ENCODE measurements at places on chromosomes 12 and 14.

GRCh38 chr12:124036657-124037109 is 63.7 kb downstream of the ZNF664 start:
- DNase-seq: peak; percentile 11

GRCh38 chr12:22014041-22014782 is 31.8 kb upstream of the CMAS start:
- no peak for DNase-seq

DNA sequence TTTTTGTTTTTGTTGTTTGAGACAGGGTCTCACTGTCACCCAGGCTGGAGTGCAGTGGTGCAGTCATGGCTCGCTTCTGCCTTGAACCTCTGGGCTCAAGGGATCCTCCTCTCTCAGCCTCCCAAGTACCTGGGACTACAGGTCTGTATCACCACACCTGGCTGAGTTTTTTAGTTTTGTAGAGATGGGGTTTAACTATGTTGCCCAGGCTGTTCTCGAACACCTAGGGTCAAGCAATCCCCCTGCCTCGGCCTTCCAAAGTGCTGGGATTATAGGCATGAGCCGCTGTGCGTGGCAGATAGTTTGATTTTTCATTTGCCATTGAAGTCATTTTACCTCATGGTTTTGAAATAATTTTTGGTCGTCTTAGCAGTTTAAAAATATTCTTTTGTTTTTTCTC is 94.3 kb upstream of the EIF5 start:
- DNase-seq: no peak

- no peak for DNase-seq
Measured at GRCh38 chr12:10771132-10771733, 31.2 kb downstream of the TAS2R7 start.

DNA sequence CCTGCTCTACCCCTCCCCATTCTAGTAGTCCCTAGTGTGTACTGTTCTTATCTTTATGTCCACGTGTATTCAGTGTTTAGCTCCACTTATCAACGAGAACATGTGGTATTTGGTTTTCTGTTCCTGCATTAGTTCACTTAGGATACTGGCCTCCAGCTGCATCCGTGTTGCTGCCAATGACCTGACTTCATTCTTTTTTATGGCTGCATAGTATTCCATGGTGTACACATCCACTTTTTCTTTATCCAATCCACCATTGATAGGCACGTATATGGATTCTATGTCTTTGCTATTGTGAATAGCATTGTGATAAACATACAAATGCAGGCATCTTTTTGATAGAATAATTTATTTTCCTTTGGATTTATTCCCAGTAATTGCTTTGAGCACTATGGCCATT is 327.7 kb downstream of the DUSP6 start:
- DNase-seq: no peak

- DNase-seq: peak; percentile 62
Measured at GRCh38 chr14:70821584-70822529, 12.5 kb upstream of the MAP3K9 start.

DNA sequence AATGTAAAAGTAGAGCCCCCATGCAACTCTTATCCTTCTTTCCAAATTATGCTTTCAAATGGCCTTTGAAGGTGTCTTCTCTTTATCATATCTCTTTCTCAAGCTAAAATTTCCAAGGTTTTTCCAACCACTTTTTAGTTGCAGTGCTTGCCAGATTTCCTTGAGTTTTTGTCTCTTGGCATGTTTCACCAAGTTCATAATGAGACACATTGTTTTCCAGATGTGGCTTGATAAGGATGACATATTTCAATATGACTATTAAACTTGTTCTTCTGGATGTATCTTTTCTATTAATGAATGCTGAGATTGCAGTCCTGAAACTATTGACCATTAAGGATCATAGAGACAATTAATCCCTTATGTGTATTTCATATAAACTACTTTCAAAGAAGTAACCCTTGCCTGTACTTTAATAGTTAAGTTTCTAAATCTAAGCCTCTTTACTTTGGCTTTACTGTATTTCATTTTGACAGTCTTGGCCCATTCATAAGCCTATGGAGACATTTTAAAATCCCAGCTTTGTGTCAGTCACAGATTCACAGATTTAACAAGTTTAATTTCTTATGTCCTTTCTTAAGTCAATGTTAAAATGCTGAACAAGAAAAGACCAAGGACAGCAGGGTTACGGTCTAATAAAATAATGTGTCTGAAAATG is 151.5 kb downstream of the LRFN5 start:
- DNase-seq: no peak

DNA sequence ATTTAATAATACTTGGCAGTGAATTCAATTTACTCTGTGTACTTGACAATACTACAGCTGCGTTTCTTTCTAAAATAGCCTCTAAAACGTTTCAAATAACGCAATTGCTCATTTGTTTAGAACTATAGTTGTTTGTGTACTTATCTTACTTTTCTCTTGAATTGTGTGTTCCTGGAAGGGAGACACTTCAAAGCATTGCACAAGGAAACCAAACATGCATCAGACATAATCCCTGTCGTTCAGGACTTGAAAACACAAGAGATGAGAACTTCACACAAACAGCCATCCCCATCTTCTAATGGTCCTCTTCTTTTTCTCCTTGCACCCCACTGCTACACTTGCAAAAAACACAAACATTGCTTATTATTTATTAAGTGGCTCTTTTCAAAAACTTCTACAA is 38.5 kb downstream of the PTGER2 start:
- no peak for DNase-seq

GRCh38 chr12:61757831-61758505 is 502.2 kb upstream of the USP15 start:
- no peak for DNase-seq

- no peak for DNase-seq
Measured at GRCh38 chr12:103742349-103742932, 98.6 kb downstream of the NT5DC3 start.

DNA sequence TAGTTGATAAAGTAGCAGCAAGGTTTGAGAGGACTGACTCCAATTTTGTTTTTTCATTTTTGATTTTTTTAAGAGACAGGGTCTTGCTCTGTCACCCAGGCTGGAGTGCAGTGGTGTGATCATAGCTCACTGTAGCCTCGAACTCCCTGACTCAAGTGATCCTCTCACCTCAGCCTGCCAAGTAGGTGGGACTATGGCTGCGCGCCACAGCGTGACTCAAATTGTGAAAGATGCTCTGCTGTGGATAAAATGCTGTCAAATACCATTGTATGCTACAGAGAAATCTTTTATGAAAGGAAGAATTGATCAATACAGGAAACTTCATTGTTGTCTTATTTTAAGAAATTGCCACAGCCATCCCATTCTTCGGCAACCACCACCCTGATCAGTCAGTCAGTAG is 48.3 kb downstream of the SCN8A start:
- no peak for DNase-seq

- DNase-seq: no peak
Measured at GRCh38 chr14:61103541-61104339, 122.7 kb downstream of the SLC38A6 start.

- DNase-seq: no peak
Measured at GRCh38 chr14:69170839-69171238, 17.9 kb upstream of the DCAF5 start.

- no peak for DNase-seq
Measured at GRCh38 chr12:122099280-122099749, 20.8 kb downstream of the MLXIP start.

GRCh38 chr12:102114212-102114611 is 5.7 kb downstream of the NUP37 start:
- DNase-seq: no peak

DNA sequence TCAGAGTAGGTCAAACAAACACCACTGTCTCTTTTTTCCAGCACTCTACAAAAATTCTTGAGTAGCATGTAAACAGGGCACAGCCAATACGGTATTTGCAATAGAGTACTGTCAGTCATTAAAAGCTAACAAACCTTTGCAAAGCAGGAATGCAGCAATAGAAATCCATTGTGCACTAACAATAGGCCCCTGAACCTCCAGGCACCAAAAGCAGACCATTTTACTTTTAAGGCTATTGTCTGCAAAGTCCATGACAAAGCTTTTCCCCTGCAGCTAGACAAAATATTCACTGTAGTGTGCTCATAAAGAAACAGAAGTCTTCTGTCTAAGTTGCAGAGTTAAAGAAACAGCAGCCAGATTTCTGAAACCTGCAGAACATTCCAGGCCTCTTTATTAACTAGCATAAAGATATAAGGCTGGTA is 191.9 kb downstream of the SOX5 start:
- DNase-seq: no peak

GRCh38 chr14:104247336-104248202 is 109.2 kb downstream of the KIF26A start:
- DNase-seq: no peak

- DNase-seq: no peak
Measured at GRCh38 chr12:34301251-34302130, 279.2 kb downstream of the ALG10 start.

- DNase-seq: no peak
Measured at GRCh38 chr14:65075628-65076325, 26.5 kb downstream of the MAX start.

GRCh38 chr14:22388669-22389595 is 200.1 kb downstream of the DAD1 start:
- DNase-seq: no peak

GRCh38 chr14:74934041-74934440 is 11.0 kb upstream of the RPS6KL1 start:
- DNase-seq: no peak

DNA sequence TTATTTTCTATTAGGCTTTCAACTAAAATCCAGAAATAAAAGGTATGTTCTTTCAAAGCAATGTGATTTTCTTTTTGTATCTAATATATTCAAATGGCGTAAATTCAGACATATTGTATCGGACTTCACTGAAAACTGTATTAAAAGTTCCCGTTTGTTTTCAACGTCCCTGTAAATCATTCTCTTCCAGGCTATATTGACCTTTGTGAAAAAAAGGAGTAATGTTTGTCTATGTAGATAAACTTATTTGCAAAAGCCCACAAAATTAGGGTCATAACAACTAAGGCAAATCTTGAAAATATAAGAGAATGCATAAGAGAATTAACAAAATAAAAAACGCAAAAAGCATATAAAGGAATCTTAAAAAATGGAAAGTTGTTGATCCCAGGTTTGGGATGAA is 1492.4 kb downstream of the AACS start:
- no peak for DNase-seq

DNA sequence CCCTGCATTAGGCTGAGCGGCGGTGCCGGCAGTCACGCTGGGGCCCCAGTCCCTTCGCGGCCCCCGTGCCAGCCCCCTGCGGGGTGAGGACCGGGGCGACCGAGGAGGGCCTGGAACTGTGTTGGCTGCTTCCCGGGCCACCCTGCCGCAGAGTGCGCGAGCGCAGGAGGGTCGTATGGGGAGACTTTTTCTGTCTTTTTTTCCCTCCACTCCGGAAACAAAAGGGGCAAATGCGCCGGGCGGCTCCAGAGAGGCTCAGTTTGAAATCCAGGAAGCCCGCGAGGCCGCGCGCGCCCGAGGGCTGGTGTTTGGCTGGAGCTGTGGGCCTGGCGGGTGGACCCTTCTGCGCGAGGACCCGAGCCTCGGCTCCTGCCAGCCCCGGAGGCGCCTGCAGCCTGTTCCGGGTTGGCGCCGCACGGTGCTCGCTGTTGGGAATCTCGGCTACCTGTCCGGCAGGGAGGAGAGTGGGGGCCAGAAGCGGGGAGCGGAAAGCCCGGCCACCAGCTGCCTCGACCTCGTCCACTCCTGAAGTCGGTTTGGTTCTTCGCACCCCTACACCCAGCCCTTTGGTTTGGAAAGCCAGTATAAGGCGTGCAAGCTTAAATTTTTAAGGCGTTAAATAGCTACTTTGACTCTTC is 638 bp downstream of the PLEKHG3 start:
- peak; percentile 13 for DNase-seq

DNA sequence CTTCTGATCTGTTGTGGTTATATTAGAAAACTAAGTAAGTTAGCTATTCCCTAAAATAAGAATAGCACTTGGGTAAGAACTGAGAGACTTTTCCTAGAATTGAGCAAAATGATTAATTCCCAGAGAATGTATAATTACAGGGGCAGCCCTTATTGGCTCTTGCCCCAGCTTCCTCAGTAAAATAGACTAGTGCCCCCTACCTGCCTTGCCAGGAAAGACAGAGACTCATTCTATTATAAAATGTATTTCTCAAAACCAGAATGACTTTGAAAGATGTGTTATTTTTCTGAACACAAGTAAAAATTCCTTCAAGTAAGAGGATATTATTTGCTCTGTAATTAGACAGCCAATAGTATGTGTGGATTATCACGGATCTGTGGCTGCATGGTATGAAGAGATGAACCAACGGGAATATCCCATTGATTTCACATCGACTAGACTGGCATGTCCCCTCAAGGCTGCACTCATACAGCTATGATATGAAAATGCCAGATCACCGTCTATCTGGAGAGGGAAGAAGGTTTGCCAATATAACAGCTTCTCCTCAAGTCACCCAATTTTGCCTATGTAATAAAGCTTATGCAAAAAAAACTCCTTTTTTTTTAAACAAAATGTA is 7.4 kb upstream of the GLRX5 start:
- DNase-seq: no peak

Data from activated T-helper 9 cell treated with anti-CD3 and anti-CD28 coated beads, Interleukin-2, amount 50 U/mL, for 16 hours (primary cell).